Fibroblast of skin of right biceps (primary cell): ENCODE measurements at places on chromosomes 5 and 9.

GRCh38 chr9:126613651-126614050 is at the start of gene LMX1B:
TSS of gene LMX1B (plus strand) at chr9:126613928. CDS start at chr9:126614450, 522 bp downstream.
- peak; percentile 77 for DNase-seq

DNA sequence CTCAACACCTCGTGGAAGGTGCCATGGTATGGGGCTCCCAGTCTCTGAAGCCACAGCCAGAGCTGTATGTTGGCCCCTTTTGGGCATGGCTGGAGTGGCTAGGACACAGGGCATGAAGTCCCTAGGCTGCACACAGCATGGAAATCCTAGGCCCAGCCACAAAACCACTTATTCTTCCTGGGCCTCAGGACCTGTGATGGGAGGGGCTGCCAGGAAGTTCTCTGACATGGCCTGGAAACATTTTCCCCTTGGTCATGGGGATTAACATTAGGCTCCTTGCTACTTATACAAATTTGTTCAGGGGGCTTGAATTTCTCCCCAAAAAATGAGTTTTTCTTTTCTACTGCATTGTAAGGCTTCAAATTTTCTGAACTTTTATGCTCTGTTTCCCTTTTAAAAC is 2091.2 kb upstream of the ACO1 start:
- no peak for DNase-seq

DNA sequence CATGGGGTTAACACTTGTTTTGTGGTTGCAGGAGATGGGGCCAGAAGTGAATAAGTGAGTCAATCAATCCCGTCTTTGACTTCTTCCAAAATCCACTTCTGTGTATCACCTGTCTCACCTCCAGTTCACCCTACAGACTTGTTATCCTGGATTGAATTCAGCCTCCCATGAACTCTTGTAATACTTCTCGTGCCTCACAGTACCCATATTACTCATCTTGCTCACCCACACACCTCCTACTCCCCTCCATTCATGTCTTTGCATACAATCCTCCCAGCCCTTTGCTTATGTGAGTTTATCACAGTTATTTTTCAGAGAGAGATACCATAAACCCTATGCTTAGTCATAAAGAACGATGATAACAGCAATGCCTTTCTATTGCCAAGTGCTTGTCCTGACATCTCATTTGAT is 52.9 kb upstream of the PAPPA start:
- DNase-seq = peak; percentile 71

DNA sequence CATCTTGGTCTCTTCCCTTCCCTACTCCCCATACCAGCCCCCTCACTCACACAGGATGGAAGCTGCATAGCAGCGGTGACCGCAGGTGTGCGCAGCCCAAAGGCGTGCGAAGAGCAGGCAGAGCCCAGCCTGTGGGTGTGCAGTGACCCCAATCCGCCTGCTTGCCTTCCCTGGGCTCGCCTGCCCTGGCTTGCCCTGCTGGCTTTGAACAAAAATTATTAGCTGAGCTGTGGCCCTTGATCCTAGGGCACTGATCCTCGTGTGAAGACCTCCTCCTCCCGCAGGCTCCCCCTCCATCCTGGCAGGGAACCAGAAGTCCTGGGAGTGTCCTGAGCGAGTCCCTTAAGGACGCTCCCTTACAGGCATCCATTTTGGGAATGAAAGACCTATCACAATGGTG is 31.9 kb downstream of the MORN5 start:
- DNase-seq = no peak

GRCh38 chr5:136703706-136704105 is 338.4 kb upstream of the TRPC7 start:
- DNase-seq = peak; percentile 24

GRCh38 chr9:35521708-35522107 is 31.8 kb downstream of the RUSC2 start:
- peak; percentile 80 for DNase-seq

DNA sequence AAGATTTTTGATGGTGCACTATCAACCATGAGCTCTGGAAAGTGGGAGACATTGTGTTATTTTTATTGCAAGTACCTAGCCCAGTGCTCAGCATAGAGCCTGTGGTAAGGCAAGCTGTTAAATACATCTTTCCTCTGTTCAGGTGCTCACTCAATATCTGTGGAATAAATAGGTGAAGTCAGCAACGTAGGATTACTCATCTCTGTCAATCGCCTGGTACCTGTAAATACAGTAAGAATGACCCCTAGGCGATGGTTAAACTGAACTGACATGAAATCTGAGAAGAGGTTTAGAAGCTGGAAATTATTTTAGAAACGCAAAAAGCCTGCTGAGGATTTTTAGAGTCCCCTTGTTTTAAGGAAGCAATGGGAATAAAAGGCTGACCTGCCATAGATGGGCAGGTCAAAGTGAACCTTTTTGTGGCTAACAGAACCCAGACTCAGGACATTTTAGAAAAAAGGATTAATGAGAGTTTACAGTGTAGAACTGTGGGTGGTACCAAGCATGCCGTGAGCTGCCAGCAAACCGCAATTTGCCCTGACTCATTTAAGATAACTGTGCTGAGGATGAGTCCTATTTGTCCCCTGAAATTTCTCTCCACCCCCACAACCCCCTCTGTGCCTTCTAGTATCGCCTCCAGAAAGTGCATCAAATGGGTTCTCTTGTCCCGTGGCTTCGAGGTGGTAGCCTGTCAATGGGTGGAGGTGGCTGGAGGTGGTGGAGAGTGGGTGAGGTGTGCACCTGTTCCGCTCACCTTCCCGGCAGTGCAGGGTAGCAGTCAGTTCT is 375.1 kb downstream of the MED10 start:
- DNase-seq = no peak

GRCh38 chr9:30534896-30535295 is 1849.5 kb upstream of the ACO1 start:
- no peak for DNase-seq

- DNase-seq = no peak
These were observed 44.1 kb downstream of the TJP2 start for GRCh38 chr9:69218166-69218565.

DNA sequence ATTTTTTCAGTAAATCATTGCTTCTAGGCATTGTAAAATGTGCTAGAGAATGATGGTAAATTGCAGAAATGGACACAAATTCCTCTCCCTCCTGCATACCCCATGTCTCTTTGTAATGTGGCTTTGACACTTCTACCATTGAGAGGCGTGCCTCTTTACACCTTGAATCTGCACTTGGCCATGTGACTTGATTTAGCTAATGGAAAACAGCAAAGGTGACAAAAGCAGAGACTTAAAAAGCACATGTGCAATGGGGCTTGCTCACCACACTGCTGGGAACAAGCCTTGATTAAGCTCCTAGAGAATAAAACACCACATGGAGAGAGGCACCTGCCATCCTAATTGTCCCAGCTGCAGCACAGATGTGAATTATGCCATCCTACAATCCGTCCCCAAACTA is 69.9 kb upstream of the NAA35 start:
- no peak for DNase-seq

- DNase-seq = peak; percentile 79
These were observed 661.4 kb upstream of the KLF4 start for GRCh38 chr9:108150736-108151586.

GRCh38 chr9:8832955-8833354 is 1033.4 kb upstream of the DMAC1 start:
- peak; percentile 48 for DNase-seq

GRCh38 chr5:68246802-68247201 is 31.2 kb downstream of the PIK3R1 start:
- DNase-seq = no peak
